Pons (tissue), 1 donor: ENCODE measurements at places on chromosomes 5 and 9.
A peak's percentile ranks its signal among the peaks of the same experiment; 100 is the strongest.

DNA sequence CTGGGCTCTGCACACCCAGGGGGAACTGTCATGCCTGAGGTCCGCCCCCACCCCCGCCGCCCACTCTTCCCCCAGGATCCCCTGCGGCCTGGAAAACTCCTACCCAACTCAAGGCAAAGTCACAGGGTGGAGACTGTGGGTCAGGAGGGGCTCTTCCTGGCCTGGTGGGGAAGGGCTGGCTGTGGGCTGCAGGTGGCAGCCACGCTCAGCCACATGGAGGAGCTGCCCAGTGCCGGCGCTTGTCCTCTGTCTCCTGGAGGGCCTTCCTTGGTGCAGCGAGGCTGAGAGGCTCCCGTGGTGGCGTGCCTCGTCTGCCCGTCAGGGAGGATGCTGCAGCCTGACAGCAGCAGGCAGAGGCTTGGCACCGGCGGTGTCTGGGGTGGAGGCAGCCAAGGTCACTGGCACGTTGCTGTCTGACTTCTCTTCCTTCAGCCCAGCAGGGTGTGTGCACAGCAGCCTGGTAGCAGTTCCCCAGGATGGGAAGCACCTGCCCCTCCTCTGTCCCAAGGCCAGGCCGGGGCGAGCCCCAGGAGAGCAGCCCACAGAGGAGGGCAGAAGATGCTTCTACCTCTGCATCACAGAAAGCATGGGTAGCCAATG, 78.1 kb downstream of the ADAMTS2 start:
- DNase-seq: no peak

DNA sequence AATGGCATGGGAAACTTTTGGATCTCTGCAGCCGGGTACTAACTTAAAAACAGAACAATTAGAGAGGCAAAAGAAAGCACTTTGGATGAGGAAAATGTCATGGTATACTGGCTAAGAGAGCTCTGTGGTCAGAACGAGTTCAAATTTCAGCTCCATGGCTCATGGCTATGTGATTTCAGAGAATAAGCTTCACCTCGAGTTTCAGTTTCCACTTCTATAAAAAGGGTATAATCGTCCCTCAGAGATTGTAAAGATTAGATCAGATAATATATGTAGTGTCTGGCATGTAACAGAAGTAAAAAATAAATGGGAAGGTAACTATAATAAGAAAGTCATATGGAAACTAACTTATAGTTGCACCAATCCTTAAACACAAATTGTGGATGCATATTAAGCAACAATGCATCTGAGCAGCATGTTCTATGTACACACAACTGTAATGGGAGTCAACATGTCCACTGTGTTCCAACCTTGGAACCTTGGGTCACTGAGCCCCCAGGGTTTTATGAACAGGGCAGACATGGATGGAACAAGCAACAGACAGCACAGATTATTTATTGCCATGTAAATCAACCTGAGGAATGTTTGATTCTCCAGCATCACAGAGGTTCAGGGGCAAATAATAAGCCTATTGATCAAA, 145.4 kb downstream of the MAPKAP1 start:
- DNase-seq: no peak

- DNase-seq: no peak
Measured at GRCh38 chr5:52469835-52470234, 317.9 kb upstream of the ITGA1 start.

- peak; percentile 45 for DNase-seq
Measured at GRCh38 chr5:140868721-140869554, at the start of gene PCDHA11. Gene PCDHA11 (plus strand): TSS chr5:140868957. CDS start chr5:140869104, 147 bp downstream.

- peak; percentile 87 for DNase-seq
Measured at GRCh38 chr5:113371721-113372196, 63.0 kb downstream of the TSSK1B start.

- DNase-seq: no peak
Measured at GRCh38 chr5:151808451-151809169, 36.9 kb downstream of the G3BP1 start.

GRCh38 chr5:127369796-127370195, 79.2 kb downstream of the MEGF10 start:
- no peak for DNase-seq

GRCh38 chr9:134212809-134213507, 48.6 kb upstream of the RNU6ATAC start:
- DNase-seq: no peak

GRCh38 chr5:78549043-78549442, 99.5 kb downstream of the LHFPL2 start:
- DNase-seq: peak; percentile 90

DNA sequence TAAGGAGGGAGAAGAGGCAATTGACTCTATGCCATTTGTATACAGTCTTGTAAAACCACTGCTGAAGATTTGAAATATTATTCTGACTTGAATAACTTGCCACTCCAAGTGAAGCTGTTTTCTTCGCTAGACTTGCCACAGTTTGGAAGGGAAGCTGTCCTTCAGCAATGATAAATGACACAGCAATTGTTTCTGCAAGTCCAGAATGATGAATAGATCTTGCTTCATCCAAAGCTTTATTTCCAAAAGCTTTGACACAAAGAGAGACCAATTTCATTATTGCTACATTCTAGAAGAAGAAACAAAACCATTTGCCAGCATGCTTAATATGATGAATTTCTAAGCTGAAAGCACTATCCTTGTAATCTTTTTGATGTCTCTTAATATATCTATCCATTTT, 73.7 kb downstream of the ZNF366 start:
- DNase-seq: peak; percentile 14

DNA sequence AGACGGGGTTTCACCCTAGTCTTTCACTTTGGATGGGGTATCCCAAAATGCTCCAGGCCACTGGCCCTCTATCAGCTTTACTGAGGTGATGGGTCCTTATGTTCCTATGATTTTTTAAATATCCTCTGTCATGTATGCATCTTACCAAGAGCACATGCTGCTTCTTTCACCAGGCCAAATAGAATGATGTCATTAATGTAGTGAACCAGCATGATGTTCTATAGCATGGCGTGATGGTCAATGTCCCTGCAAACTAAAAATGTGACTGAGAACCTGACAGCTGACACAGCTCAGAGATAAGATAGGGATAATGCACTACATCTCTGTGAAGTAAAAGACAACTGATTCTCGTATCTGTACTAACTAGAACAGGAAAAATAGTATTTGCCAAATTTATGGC, 103.6 kb downstream of the SLC1A3 start:
- DNase-seq: no peak

GRCh38 chr5:37665272-37665671, 174.6 kb downstream of the GDNF start:
- no peak for DNase-seq

- no peak for DNase-seq
Measured at GRCh38 chr5:179307013-179307800, 38.1 kb downstream of the ADAMTS2 start.

- no peak for DNase-seq
Measured at GRCh38 chr9:114480746-114481435, 24.4 kb downstream of the WHRN start.

DNA sequence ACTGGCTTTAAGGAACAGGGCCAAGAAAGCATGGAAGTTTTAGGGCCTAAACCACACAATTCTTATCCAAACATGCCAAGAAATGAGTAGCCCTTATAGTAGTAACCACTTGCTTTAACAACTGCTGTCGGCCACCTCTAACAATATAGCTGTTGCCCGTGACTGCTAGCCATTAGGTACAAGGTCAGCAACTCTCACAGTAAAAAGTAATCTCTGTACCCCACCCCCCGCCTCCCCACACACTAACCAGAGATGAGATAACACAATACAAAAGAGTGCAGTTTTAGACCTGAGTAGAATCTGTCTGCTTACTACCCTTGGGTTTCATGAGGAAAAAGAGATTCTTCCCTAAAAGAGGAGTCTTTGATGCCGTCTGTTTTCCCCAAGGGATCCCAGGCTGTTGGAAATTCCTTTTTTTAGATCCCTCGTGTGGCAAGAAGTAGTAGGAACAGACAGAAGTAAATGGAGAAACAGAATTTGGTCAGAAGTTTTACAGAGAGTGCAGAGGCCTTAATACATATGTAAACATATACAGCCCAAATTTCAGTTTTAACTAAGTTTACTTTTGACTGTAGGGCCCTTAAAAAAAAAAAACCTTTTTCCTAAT, 94.3 kb downstream of the WDR41 start:
- DNase-seq: no peak

DNA sequence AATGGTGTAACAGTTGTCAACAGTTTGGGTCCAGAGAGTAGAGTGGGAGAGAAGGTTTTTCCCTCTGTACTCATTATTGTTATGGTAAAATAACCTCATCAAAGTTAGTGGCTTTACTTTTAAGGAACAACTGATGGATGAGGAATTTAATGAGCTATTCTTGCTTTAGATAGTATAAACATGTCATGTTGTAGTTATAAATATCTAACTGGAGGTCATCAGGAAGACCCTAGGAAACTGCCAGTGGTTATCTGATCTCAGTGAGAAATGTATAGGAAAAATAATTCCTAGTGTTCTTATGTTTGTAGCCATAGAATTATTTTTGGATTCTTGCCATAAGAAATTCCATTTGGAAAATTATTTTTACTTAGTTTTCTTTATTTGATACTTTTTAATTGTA, 4.1 kb downstream of the ERCC6L2 start:
- DNase-seq: no peak

- no peak for DNase-seq
Measured at GRCh38 chr5:64295101-64295500, 129.5 kb downstream of the RNF180 start.

GRCh38 chr5:168364750-168365550, 73.5 kb downstream of the WWC1 start:
- DNase-seq: no peak

DNA sequence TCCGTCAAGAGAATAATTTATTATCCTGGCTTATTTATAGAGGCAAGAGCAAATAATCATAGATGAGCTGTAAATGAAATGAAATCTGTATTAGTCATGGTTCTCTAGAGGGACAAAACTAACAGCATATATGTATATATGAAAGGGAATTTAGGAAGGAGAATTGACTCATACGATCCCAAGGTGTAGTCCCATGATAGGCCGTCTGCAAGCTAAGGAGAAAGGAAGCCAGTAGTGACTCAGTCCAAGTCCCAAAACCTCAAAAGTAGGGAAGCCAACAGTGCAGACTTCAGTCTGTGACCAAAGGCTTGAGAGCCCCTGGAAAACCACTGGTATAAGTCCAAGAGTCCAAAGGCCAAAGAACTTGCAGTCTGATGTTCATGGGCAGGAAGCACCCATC, 515.9 kb upstream of the CYLC2 start:
- no peak for DNase-seq

DNA sequence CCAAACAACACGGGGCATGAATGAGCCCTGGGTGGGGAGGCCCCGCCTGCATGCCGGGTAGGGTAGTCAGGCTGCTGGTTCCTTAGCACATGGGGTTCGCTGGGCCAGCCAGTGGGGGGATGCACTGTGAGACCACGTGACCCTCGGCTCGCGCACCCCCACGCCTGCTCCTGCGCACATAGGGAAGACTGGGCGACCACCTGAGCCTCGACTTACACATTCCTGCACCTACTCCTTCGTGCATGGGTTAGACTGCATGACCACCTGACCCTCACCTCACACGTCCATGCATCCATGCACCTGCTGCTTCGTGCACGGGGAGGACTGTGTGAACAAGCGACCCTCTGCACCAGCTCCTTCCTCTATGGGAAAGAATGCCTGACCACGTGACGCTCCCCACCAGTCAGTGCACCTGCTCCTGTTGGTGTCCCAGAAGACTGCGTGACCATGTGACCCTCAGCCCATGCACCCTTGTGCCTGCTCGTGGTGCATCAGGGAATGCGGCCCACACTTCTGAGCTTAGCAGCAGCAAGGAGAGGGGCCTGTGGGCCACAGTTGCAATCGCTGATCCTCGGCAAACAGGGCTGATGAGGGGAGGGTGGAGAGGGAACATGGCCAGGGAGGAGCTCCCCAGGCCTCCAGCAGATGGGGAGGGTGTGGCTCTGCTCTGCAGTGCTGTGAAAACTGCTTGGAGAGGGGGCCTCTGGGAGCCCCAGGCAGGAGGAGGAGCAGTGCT, 18.1 kb downstream of the LPCAT1 start:
- DNase-seq: no peak

DNA sequence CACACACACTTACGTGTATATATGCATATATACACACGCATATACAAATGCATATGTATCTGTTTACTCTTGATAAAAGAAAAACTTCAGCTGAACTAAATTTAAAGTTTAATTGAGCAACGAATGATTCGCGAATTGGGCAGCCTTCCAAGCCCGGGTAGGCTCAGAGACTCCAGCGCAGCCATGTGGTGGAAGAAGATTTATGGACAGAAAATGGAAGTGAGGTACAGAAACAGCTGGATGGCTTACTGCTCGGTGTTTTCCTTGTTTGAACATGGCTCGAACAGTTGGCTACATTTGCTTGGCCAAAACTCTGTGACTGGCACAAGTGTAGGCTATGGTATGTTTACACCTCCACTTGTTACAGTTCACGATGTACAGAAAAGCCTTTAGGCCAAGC, 239.3 kb upstream of the PRDM9 start:
- DNase-seq: no peak

- no peak for DNase-seq
Measured at GRCh38 chr9:73037613-73038012, 84.8 kb upstream of the ALDH1A1 start.
